ENCODE measurements at places on chromosomes 7 and 10. TPM values are rescaled to one million over a fixed set of nuclear protein-coding genes. Genes with fewer than 3 reads are reported as not detected.

The FOXL3 gene
- not detected for total RNA-seq

The VWA2 gene
- total RNA-seq: 0.08 TPM

The OR2A2 gene
- total RNA-seq: not detected

The GDI2 gene
- 234 TPM for total RNA-seq

The ZNF727 gene
- total RNA-seq: 0.27 TPM
